ENCODE measurements at places on chromosomes 3 and 15. TPM values are rescaled to one million over a fixed set of nuclear protein-coding genes. Genes with fewer than 3 reads are reported as not detected.

- no peak for DNase-seq
Observed at GRCh38 chr15:24752354-24752753, 76.8 kb downstream of the NPAP1 start.

DNA sequence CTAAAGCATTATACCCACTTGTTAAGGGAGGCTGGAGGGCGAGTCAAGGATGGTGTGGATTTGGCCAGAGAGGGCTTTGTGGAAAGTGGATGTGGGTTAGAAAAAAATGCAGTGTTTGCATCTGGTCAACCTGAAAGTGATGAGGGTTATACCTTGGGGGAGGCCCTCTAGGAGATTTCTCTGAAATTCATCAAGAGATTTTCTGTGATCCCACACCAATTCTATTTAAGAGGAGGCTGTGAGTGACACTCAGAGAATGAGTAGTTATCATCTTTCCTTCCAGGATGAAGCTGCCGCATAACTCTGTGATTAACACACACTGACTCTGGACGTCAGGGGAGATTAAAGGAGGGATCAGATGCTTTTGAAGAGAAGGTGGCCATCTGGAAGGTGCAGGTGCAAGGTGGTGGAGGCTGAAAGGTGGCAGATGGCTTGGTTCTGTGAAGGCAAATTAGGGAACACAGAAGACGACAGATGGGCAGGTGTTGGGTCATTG is 54.8 kb downstream of the ANAPC13 start:
- no peak for DNase-seq

DNA sequence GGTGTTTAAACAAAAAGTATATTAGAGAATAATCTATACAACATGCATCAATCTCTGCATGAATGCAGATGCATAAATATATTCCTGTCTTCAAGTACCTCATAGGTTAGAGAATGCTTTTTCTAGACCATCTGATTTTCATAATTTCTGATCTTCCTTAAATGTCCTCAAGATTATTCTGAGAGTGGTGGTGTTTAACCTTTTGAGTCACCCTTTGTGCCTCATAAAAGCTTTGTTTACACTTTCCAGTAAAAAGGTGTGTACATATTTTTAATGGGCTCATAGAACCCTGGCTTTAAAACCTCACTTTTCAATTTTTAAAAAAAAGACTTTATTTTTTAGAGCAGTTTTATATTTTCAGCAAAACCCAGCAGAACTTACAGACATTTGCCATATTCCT is 41.0 kb upstream of the ABHD10 start:
- DNase-seq = no peak

- DNase-seq = no peak
Observed at GRCh38 chr15:88986949-88987590, 73.9 kb upstream of the MFGE8 start.

- no peak for DNase-seq
Observed at GRCh38 chr3:5585085-5585484, 397.6 kb downstream of the EDEM1 start.

GRCh38 chr15:84955089-84955848 is 26.4 kb upstream of the PDE8A start:
- DNase-seq = no peak

GRCh38 chr3:145219355-145220235 is 941.4 kb downstream of the PLOD2 start:
- no peak for DNase-seq

- DNase-seq = no peak
Observed at GRCh38 chr3:170911051-170911450, 2.6 kb upstream of the EIF5A2 start.

- no peak for DNase-seq
Observed at GRCh38 chr3:125605756-125606155, 10.5 kb upstream of the OSBPL11 start.

DNA sequence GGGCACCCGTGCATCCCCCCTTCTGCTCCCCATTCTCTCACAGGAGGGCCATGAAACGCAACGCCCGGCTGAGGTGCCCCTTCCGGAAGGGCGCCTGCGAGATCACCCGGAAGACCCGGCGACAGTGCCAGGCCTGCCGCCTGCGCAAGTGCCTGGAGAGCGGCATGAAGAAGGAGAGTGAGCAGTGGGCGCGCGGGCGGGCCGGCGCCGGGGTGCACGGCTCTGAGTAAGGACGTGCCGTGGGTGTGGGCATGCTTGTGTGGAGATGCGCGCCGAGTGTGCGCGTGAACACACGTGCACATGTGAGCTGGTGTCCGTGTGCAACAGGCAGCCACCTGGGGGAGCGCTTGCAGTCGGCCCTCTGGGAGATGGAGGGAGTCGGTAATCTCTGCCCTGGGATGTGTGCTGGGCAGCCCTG is 28.1 kb downstream of the NR1I2 start:
- DNase-seq = peak; percentile 35

DNA sequence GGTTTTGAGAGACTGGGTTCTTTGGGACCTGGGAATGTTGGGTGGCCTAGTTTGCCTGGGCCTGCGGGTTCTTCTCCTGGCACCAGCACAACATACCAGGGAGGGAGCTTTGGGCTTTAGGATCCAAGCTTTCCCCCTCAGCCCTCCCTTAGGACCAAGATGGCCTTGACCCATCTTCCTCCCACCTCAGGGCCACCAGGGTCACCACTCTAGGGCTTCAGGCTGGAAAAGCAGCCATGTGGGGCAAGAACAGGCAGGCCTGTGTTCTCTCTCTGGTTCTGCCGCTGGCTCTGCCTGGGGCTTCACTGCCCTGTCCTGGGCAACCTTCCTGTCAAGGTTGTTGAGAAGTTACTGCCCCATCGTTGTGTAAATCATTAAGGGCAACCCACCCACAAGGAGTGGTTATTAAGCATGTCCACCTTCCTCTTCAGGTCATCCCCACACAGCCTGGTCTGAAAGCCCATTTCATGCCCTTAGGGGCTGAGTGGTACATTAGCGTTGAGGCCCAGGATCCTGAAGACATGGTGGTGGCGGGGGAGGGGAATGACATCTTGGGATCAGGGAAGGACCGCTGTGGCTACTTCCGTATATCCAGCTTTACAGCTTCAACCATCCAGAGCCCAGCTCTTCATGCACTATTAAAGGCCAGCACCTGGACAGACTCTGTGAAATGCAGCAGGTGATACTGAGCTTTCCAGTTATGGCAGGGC is 652 bp downstream of the DUOX1 start:
- no peak for DNase-seq

GRCh38 chr15:99121207-99121606 is 16.3 kb downstream of the SYNM start:
- DNase-seq = no peak

DNA sequence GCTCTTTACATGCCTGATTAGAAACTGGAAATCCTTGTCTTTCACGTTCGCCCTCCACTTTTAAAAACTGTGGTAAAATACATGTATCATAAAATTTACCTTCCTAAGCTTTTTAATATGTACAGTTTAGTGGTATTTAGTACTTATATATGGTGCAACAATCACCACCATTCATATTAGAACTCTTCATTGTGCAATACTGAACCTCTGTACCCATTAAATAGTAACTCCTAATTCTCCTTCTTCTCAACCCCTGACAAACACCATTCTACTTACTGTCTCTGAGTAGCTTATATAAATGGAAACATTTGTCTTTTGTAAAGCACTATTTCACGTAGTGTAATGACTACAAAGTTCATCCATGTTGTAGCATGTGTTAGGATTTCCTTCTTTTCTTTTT is 28.2 kb downstream of the GRM2 start:
- no peak for DNase-seq

GRCh38 chr15:99755692-99756409 is 22.6 kb upstream of the LYSMD4 start:
- peak; percentile 43 for DNase-seq

DNA sequence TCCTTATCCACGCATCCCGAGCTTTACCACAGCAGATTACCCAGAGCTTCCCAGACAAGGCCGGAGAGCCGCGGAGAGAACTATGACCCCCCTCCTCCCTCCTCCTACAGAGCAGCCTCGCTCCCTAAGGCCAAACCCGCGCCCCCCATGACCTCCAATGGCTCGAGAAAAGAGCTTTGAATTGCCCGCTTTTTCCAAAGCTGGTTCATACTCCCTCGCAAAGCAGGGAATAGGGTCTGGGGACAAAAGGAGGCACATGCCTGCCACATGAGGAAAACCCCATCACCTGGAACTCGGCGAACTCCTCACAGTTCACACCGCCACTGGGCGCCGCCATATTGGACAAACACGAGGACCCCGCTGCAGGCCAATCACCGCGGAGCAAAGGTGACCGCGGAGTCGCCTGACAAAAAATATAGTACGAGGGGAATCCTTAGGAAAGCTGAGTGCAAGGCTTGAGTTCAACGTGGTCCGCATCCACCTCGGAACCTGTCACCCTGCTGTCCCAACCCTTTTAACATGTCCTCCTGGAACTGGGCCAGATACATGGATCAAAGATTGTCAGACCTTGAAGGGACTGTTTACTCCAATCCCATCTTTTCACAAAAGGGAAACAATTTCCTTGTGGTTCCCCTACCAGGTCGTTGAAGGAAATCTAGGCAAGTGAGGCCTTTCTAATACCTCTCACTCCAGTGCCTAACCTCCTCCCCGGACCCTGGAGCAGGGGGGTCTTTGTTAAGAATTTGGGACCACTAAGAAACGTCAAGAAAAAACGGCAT is at the start of gene MIX23:
TSS of gene MIX23 (minus strand) at position 344 of the 779 bp plus-strand sequence. CDS start at position 337, 7 bp downstream.
- DNase-seq = peak; percentile 66

- no peak for DNase-seq
Observed at GRCh38 chr3:187586226-187586625, 84.0 kb downstream of the SST start.

DNA sequence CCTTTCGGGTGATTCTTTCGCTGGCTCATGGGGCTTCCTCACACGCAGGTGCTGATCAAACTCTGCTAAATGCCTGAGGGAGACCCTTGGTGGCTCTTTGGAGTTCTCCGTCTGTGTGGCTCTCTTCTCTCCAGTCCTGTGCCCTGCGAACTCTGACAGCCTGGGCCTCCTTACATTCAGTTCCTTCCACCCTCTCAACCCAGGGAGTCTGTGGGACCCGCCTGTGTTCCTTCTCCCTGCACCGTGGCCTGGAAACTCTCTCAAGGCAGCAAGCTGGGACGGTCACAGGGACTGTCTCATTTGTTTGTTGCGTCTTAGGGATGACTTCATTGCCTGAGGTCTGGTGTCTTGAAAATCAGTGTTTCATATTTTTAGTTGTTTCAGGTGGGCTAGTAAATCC is 37.0 kb upstream of the CORO2B start:
- no peak for DNase-seq

- no peak for DNase-seq
Observed at GRCh38 chr3:170321321-170322034, 36.0 kb upstream of the SKIL start.

GRCh38 chr3:196159952-196160804 is 51.0 kb downstream of the ZDHHC19 start:
- peak; percentile 72 for DNase-seq

- no peak for DNase-seq
Observed at GRCh38 chr3:67617518-67617917, 36.9 kb downstream of the SUCLG2 start.

DNA sequence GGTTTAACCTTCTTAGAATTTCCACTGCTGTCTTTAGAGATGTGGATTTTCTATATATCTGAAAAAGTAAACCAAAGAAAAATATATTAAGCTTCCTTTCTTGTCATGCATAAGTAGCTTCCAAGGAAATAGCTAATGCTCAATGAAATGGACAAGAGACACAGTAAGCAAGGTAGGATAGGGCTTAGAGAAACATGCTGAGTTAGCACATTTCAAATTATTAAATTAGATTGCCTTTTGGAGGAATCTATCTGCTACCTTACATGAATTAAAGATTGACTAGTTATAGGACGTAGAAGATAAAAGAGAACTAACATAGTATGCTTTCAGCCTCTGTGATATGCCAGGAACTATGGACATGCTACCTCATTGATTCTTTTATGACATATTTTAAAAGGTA is 824.6 kb downstream of the TUSC7 start:
- DNase-seq = no peak

- no peak for DNase-seq
Observed at GRCh38 chr3:116188231-116188785, 257.0 kb downstream of the LSAMP start.

- DNase-seq = no peak
Observed at GRCh38 chr3:151437906-151438305, 23.0 kb downstream of the IGSF10 start.

GRCh38 chr15:34726406-34727100 is 28.2 kb downstream of the GJD2 start:
- no peak for DNase-seq

DNA sequence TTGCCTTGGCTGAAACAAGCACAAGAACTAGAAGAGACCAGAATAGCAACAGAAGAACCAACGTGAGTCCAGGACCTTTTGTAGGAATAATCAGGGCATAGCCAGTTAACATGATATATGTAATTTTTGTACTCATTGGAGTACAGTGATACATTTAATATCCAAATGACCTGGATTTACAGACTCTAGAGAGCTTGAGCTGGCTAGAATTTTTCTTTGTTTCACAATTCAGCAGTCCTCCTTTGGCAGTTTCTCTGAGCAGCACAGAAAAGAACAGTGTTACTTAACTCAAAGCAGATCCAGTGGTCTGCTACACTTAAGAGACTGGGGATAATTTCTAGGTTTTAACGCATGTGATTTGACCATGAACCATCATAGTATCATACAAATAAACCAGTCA is 245.7 kb downstream of the ADAMTSL3 start:
- no peak for DNase-seq

DNA sequence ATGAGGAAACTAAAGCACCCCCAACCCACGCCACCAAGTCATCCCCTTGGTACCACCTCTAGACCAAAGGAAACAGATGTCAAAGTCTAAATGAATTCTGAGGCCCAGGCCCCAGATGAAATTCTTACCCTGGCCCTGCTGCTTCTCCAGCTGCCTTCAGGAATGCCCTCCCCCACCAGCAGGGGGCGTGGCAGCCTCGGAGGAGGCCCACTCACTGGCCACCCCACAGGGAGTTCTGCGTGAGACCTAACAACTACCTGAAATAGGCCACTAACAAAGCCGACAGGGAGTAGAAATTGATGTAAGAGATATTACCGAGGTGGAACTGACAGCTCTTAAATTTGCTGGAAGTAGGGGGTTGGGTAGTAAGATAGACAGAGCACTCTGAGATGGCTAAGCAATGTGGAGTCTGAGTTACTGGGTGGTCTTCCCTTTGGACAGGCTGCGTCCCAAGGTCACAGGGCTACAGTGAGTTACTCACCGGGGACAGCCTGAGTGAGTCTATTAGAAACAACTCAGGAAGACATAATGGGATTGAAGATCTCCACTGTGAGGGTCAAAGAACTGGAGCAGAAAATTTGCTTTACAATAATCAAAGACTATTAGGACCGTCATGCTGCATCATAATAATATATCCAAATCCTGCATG is 240.7 kb downstream of the SHOX2 start:
- peak; percentile 1 for DNase-seq

Gene SLCO2A1
- polyA plus RNA-seq = not detected

Gene OR5H6
- polyA plus RNA-seq = not detected

Gene ROPN1B
- not detected for polyA plus RNA-seq

Gene ZBTB11
- polyA plus RNA-seq = 14.6 TPM

Gene ECE2
- polyA plus RNA-seq = not detected

Gene BMF
- polyA plus RNA-seq = 3.0 TPM

Gene SERPINI2
- not detected for polyA plus RNA-seq

Gene GPR160
- 57.7 TPM for polyA plus RNA-seq

Gene CYP19A1
- 0.38 TPM for polyA plus RNA-seq

Gene TGM5
- polyA plus RNA-seq = 8.3 TPM

Gene GOLGA8S
- polyA plus RNA-seq = not detected

Gene GOLGA8G
- not detected for polyA plus RNA-seq

Gene LRTM1
- not detected for polyA plus RNA-seq
